Neuronal stem cell (in vitro differentiated cells): ENCODE measurements at places on chromosomes 2 and 18.

GRCh38 chr2:200496696-200497095 is 13.2 kb downstream of the KCTD18 start:
- H3K4me3 ChIP-seq = no peak overlapping the region
- no peaks in the 10 kb centered on the region for H3K27me3 ChIP-seq
- H3K4me1 ChIP-seq = no peaks in the 10 kb centered on the region
- H3K36me3 ChIP-seq = peaks cover 45% of the 10 kb centered on the region

- no peak overlapping the region for H3K4me3 ChIP-seq
- H3K27me3 ChIP-seq = no peaks in the 10 kb centered on the region
These were observed 150.6 kb downstream of the MCFD2 start for GRCh38 chr2:46765045-46765444.

DNA sequence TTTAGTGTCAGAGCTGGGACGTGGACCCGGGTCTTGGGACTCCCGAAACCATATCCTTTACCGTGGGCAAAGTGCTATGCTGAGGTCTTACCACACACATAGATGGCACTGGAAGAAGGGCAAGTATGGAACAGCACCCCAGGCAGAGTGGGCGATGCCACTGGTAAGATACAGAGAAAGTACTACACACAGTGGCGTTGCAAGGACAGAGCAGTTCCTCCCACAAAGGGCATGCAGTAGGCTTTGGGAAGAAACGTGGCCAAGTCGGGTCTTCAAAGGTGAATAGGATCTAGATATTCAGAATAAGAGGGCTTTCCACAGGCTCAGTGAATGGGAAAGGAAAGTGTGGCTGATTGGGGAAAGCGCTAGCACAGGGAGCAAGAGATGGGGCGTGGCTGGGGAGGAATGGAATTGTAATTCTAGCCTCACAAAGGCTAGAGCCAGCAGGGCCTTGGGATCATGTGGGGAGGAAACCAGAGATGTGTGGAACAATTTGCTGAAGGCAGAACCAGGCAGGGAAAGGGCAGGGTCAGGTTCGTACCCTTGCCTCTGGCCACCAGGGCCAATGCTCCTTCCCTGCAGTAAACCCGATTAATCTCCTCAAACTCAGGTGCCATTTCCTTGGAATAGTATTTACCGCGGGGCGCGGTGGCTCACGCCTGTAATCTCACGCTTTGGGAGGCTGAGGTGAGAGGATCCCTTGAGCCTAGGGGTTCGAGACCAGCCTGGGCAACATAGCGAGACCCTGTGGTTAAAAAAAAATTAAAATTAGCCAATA is 36.0 kb downstream of the PCBP1 start:
- H3K4me3 ChIP-seq = no peak overlapping the region
- H3K36me3 ChIP-seq = no peaks in the 10 kb centered on the region
- no peaks in the 10 kb centered on the region for H3K27me3 ChIP-seq
- H3K4me1 ChIP-seq = peaks cover 21% of the 10 kb centered on the region
- DNase-seq = peak; percentile 64
- peak overlapping the region; percentile 76 for H3K27ac ChIP-seq

DNA sequence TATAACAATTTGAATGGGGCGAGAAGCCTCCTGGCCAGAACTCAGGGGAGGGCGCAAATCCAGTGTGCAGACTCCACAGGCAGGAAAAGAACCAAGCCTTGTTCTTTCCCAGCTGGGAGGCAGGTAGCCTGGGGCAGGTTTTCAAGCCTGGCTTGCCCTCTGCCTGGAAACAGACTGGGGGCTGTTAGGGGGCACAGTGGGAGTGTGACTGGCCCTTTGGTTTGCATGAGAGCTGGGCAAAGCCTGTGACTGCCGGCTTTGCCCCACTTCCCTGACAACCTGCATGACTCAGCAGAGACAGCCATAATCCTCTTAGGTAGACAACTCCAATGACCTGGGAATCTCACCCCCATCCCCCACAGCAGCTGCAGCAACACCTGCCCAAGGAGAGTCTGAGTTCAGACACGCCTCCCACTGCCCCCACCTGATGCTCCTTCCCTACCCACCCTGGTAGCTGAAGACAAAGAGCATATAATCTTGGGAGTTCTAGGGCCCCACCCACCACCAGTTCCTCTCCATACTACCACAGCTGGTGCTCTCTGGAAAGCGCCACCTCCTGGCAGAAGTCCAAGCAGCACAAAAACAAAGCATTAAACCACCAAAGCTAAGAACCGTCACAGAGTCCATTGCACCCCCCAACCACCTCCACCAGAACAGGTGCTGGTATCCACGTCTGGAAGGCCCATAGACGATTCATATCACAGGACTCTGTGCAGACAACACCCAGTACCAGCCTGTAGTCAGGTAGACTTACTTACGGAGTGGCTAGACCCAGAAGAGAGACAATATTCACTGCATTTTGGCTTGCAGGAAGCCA is 402.5 kb downstream of the STK39 start:
- no peak for DNase-seq
- H3K27ac ChIP-seq = peak overlapping the region; percentile 61
- H3K4me1 ChIP-seq = peaks cover 10% of the 10 kb centered on the region
- no peaks in the 10 kb centered on the region for H3K36me3 ChIP-seq

DNA sequence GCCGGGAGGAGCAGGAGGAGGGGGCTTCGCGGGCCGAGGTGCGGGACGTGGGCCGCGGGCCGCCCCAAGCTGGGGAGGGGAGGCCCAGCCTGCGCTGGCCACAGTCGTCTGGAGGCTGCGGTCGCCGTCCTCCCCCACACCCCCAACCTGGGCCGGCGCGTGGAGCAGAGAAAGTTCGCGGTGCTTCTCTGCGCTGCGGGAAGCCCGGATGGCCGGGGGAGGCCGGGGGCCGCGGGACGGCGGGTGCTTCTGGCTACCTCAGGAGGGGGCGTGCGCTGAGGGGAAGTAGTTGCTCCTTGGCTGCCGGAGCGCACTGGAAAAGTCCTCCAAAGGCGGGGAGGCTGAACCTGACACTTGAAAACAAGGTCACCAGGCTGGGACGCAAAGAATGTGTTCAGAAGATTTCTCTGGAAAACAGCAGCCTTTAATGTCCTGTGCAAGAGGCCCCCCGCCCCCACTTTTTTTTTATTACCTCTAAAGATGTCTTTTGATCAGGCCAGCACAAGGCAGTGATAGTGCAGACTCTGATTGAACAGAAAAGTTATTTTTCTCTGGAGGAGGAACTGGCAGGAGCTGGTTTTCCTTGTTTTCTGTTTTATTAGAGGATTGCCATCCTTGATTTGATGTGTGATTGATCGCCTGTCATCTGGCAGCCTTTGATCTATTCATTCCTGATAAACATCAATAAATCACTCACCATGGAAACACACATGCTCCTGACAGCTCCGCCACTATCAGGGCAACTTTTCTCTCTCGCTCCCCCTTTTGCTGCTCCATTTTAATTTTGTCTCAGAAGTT is 1.6 kb downstream of the TSHZ1 start:
- no peak overlapping the region for H3K27ac ChIP-seq
- H3K4me3 ChIP-seq = peak overlapping the region; percentile 77
- H3K4me1 ChIP-seq = peaks cover 12% of the 10 kb centered on the region
- peak; percentile 23 for DNase-seq
- H3K36me3 ChIP-seq = no peaks in the 10 kb centered on the region

DNA sequence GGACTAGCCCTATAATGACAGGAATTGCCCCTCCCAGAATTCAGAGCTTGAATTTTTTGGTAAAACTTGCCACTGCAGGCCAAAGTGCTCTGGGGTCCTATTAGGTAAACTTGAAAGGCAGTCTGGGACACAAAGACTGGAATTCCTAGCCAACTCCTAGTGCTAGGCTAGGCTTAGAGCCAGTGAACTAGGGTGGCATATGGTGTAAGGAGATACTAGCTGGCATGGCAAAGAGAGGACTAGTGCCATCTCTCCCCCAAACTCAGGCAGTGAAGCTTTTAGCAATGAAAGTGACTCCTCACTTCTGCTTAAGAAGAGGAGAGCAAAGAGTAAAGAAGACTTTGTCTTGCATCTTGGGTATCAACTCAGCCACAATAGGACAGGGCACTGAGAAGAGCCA is 410.5 kb upstream of the CNTNAP5 start:
- no peaks in the 10 kb centered on the region for H3K36me3 ChIP-seq
- no peak overlapping the region for H3K27ac ChIP-seq
- H3K4me1 ChIP-seq = no peaks in the 10 kb centered on the region
- H3K4me3 ChIP-seq = no peak overlapping the region

- no peaks in the 10 kb centered on the region for H3K4me1 ChIP-seq
- H3K27me3 ChIP-seq = peaks cover 2% of the 10 kb centered on the region
- H3K36me3 ChIP-seq = no peaks in the 10 kb centered on the region
These were observed 70.0 kb upstream of the MAP4K4 start for GRCh38 chr2:101627285-101628029.

- H3K4me3 ChIP-seq = no peak overlapping the region
- no peak for DNase-seq
- H3K4me1 ChIP-seq = peaks cover 17% of the 10 kb centered on the region
- no peaks in the 10 kb centered on the region for H3K36me3 ChIP-seq
- no peak overlapping the region for H3K27ac ChIP-seq
- no peaks in the 10 kb centered on the region for H3K27me3 ChIP-seq
These were observed 32.4 kb upstream of the EML4 start for GRCh38 chr2:42136782-42137124.

DNA sequence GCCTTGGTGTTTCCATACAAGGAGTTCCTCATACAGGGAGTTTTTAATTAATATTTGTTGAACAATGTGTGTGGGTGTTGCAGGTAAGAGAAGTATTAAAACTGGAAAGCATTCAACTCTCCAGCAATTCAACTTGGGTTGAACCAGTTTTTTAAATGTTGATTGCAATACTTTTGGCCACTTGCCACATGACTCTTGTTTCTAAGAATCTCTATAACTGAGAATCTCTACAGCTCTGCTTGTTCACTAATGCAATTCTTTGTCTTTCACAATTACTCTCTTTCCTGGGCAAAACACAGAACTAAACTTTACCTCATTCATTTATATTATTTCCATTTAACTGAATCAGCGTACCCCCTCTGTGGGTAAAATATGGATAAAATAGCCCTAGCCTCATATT is 429.4 kb downstream of the ARHGAP15 start:
- H3K36me3 ChIP-seq = no peaks in the 10 kb centered on the region
- no peaks in the 10 kb centered on the region for H3K27me3 ChIP-seq
- H3K4me3 ChIP-seq = no peak overlapping the region
- H3K4me1 ChIP-seq = no peaks in the 10 kb centered on the region
- no peak for DNase-seq
- H3K27ac ChIP-seq = no peak overlapping the region

DNA sequence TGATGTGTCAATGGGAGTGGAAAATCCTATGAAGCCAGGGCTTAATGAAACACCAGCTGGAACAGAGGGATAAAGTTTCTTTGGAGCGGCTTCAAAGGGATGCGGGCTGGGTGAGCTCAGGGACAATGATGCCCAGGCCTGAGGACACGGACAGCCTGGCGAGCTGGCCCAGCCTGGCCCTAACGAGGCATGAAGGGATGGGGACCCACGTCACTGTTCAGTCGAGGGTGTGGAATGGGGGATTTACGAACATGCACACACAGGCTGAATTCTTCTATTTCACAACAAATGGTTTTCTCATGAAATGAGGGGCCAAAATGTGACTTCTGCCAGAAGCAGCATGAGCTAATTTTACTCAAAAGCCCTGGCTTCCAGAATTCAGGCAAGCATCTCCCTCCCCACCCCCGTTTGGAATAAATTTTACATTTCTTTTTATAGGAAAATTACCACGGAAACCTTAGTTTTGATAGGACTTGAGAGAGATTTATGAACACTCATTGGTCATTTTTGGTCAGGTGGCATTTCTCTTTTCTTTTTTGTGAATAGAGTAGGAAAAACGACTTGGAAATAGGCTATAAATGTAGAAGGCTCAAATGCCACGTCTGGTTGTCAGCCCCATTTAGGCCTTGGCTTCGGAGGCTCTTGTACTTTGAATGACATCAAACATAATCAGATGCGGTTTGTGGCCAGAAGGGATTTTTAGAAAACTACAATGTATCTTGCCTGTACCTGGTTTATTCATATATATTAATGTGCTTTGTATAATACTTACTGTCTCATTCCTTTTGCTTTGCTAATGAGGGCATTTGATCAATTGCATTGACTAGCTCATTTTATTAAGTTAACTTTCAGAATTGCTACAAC is 893.8 kb upstream of the CELF4 start:
- H3K27ac ChIP-seq = peak overlapping the region; percentile 41
- DNase-seq = peak; percentile 11
- H3K36me3 ChIP-seq = no peaks in the 10 kb centered on the region

DNA sequence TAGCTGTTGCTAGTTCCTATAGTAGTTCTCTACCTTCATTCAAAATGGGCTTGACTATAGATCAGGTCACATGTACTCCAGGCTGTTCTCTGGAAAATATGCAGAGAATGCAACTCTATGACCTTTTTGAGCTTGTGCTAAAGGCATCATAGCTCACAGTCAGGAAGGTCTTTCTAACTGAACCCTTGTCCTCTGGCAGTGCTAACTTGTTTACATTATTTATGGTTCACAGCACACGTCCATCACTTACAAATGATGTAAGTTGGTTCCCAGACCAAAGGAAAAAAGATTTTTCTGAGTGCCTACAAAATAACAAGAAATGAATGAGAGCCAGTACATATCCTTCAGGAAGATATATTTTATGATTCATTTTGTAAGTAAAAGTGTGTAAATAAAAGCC is 236.1 kb downstream of the GCA start:
- DNase-seq = peak; percentile 58
- H3K4me1 ChIP-seq = peaks cover 27% of the 10 kb centered on the region
- no peak overlapping the region for H3K27ac ChIP-seq
- H3K4me3 ChIP-seq = no peak overlapping the region

GRCh38 chr2:11077411-11077810 is 77.9 kb upstream of the SLC66A3 start:
- peaks cover 6% of the 10 kb centered on the region for H3K4me1 ChIP-seq
- no peaks in the 10 kb centered on the region for H3K27me3 ChIP-seq
- H3K4me3 ChIP-seq = no peak overlapping the region
- no peak for DNase-seq

- peak overlapping the region; percentile 32 for H3K4me3 ChIP-seq
- no peak for DNase-seq
- peaks cover 45% of the 10 kb centered on the region for H3K36me3 ChIP-seq
- no peaks in the 10 kb centered on the region for H3K4me1 ChIP-seq
- no peaks in the 10 kb centered on the region for H3K27me3 ChIP-seq
These were observed 10.4 kb downstream of the COPS9 start for GRCh38 chr2:240125742-240126141.

DNA sequence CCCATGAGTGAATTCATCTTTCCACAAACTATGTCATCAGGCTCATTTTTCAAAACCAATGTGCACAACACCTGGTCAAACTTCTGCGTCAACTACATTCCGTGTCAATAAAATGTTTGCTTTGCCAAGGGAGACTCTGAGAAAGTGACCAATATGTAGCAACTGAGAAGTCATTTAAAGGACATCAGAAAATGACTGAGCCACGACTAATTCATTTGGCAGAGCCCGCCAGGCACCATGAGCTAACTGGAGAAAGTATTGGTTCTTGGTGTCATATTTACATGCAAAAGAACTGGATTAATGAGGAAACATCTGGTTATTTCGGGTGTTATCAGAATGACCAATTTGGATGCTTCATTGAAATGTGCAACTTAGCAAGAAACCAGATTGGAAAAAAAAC is 7.2 kb downstream of the RND3 start:
- no peak overlapping the region for H3K27ac ChIP-seq
- no peaks in the 10 kb centered on the region for H3K36me3 ChIP-seq
- no peak overlapping the region for H3K4me3 ChIP-seq
- peaks cover 20% of the 10 kb centered on the region for H3K4me1 ChIP-seq
- no peak for DNase-seq
- H3K27me3 ChIP-seq = no peaks in the 10 kb centered on the region

- H3K27ac ChIP-seq = no peak overlapping the region
- H3K36me3 ChIP-seq = no peaks in the 10 kb centered on the region
- H3K4me3 ChIP-seq = no peak overlapping the region
- no peak for DNase-seq
- H3K4me1 ChIP-seq = no peaks in the 10 kb centered on the region
- no peaks in the 10 kb centered on the region for H3K27me3 ChIP-seq
These were observed 767.0 kb downstream of the SLC4A3 start for GRCh38 chr2:220394433-220394832.

- no peaks in the 10 kb centered on the region for H3K4me1 ChIP-seq
- no peak overlapping the region for H3K27ac ChIP-seq
- no peak overlapping the region for H3K4me3 ChIP-seq
- no peaks in the 10 kb centered on the region for H3K27me3 ChIP-seq
- no peak for DNase-seq
These were observed 487.2 kb downstream of the BCL11A start for GRCh38 chr2:60066096-60066839.
